ENCODE measurements at places on chromosomes 11 and 22.

- peak; percentile 82 for DNase-seq
Measured at GRCh38 chr11:69076129-69076791, 27.5 kb downstream of the TPCN2 start.

GRCh38 chr22:27264184-27264583 is 537.4 kb downstream of the MN1 start:
- no peak for DNase-seq

DNA sequence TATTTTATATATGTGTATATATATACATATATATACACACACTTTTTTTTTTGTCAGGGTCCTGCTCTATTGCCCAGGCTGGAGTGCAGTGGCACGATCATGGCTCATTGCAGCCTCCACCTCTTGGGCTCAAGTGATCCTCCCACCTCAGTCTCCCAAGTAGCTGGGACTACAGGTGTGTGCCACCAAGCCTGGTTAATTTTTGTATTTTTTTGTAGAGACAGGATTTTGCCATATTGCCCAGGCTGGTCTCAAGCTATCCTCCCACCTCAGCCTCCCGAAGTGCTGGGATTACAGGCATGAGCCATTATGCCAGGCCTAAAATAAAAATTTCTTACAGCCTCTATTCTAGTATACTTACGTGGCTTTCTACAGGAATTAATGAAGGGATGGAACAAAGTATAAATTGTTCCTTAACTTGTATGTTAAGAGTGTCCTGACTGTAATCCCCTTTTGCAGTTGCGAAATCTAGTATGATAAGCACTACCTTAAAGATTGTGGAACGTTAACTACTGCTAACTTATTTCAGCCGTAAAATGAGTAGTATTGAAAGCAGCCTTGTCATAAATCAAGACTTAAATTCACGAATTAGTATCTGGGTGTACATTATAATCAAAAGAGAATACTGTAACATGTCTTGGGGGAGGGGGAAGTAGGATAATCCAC is 2.1 kb downstream of the TRAF6 start:
- no peak for DNase-seq

DNA sequence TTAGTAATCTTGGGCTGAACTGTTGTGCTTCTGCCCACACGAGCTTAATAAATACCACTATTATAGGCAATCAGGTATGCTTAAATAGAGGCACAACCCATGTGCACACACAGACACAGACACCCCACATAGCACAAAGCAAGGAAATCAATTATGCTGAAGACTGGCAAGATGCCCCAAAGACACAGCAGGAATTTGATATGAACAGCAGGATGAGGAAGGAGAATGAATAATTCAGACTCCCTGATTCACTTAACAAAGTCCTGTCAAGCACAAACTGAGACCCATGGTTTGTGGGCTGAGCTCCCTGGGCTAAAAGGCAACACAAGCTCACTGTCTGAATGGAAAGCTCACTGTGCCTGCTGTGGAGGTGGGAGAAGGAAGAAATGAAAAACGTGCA is 42.5 kb downstream of the RBFOX2 start:
- DNase-seq: no peak

DNA sequence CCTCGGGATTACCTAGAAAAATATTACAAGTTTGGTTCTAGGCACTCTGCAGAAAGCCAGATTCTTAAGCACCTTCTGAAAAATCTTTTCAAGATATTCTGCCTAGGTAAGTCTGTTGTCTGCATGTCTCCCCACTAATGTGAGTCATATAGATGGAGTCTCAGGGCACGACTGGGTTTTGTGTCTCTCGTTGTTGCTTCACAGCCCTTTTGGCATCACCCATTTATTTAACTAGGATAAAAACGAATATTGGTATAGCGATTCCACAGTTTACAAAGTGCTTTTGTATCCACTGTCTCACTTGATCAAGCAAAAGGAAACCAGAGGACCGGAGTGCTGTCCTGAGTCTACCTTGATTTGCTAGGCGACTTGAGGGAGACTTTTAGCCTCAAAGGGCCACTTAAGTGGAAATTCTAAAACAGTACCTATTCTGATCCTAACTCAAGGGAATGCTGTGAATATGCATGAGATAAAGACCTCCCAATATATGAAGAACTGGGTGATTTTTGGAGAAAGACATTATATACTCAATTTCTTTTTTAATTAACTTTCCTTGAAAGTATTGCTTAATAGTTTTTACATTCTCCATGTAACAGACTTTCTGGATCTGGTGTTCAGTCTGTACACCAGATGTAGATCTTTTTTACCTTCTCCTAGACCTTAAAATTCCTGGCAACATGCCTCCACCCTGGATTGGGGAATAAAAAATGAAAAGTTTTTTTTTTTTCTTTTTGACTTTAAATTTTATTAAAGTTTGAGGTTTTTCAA is 590 bp downstream of the NNMT start:
- DNase-seq: peak; percentile 29

DNA sequence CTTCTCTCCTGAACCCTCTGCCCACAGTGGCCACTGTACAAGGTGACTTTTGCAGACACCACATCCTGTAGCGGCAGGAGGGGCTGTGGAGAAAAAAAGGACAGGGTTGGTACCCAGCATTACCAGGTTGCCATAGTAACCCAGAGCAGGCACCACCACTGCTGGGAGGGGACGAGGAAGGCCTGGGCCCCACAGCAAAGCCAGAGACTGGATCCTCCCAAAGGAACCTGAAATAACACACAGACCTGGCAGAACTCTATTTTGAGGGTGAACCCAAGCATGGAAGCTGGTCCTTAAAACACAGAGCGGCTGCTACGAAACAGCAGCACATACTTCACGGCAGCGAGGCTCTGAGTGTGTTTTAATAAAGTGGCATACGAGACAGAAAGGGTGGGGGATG is 380.6 kb downstream of the CTTN start:
- no peak for DNase-seq

GRCh38 chr11:115409691-115410220 is 94.5 kb downstream of the CADM1 start:
- no peak for DNase-seq

DNA sequence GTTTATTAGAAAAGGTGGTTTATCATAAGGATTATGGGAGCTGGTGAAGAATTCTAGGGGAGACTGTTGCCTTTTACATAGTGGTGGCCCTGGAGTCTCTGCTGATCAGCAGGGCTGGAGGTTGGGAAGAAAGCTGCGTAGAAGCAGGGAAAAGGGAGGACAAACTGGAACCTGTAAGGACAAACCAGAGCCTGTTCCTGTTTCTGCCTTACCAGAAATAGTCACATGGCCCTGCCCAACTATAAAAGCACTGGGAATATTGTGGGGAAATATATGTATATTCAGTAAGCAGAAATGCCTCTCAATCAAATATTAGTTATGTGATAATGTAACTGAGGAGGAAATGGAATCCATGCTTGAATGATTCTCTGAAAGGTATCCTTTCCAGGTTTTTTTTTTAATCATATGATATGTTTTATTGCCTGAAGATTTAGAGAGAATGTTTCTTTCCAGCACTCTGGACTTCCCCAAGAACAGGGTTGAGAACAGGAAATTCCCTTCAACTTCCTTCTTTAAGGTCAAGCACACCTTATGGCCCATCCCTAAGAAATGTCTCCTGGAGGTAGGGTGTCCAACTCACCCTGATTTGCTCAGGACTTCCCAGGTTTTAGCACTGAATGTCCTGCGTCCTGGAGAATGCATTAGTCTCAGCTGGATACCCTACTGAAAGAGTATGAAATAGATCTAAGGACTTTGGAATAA is 33.9 kb upstream of the SCUBE2 start:
- no peak for DNase-seq

- DNase-seq: no peak
Measured at GRCh38 chr22:42960531-42961399, 54.2 kb downstream of the PACSIN2 start.

DNA sequence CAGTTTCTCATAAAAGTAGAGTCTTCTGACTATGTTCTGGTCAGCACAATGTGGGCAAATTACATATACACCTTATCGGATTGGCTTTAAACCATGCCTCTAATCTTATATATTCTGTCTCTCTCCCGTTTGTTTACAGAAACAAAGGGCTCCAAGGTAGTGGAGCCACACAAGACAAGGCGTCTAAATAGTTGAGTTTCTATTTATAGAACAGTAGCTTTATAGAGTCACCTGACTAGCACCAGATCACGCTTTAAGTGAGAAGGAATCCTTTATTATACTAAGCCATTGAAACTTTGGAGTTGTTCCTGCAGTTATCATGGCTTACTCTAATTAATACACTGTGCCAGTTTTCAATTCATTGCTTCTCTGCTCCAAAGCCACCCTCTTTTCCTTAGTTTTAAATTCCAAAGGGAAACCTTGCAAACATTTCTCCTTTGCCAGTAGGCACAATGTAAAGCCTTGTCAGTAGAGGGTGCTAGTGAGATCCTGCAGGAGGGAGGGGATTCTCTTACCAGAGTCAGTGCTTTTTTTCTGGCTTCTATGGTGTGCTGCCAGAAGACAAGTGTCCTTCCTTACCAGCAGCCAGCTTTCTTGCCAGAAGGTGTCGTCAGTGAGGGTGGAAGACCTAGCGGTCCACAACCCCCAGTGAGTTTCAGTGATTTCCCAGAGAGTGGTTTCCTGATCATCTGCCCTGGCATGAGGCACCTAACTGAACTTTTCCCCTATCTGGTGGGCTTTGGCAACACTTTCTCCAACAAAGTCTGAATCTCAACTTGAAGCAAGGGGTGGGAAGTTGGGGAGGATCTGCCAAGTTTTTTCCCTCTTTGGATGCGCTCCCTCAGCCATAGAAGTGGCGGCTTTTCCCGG is 71.7 kb downstream of the RAB38 start:
- DNase-seq: peak; percentile 77

DNA sequence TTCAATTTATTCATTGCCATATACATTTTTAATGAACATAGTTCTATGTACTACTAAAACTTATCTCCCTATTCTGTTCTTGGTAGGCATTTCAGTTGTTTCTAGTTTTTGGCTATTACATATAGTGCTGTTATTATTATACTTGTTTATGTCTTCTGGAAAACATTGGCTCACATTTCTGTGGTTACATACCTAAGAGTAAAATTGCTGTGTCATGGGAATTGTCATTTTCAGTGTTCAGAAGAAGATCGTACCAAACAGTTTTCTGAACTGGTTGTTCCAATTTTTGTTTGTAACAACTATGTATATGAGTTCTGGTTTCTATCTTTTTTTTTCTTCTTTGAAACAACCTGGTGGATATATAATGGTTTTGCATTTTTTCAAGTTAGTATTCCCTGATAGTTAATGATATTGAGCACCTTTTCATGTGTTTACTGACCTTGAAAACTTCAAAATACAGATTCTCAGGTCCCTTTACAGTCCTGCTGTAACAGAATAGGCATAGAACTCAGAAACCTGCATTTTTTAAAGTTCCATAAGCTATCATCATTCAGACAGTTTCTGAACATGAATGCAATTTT is 230.7 kb downstream of the JRKL start:
- no peak for DNase-seq

- no peak for DNase-seq
Measured at GRCh38 chr11:122440811-122441665, 214.5 kb upstream of the UBASH3B start.

DNA sequence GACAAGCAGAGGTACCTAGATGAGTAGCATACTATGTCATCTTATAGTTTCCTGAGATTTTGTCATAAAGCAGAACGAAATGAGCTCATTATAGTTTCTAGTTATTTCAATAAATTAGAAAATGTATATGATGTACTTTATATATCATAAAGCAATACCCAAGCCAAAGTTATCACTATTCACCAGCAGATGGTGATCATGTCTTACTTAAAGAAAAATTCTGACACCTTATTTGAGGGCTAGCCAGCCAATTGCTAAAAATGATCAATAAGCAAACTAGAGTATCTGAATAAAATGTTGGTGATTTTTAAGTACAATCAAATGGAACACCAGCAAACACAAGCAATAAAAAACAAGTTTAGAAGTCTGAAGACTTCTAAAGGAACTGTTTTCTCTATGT is 44.1 kb downstream of the RSF1 start:
- no peak for DNase-seq

- DNase-seq: no peak
Measured at GRCh38 chr22:41833369-41834004, 582 bp downstream of the SREBF2 start.

- no peak for DNase-seq
Measured at GRCh38 chr11:64157631-64158394, 8.1 kb downstream of the MACROD1 start.

DNA sequence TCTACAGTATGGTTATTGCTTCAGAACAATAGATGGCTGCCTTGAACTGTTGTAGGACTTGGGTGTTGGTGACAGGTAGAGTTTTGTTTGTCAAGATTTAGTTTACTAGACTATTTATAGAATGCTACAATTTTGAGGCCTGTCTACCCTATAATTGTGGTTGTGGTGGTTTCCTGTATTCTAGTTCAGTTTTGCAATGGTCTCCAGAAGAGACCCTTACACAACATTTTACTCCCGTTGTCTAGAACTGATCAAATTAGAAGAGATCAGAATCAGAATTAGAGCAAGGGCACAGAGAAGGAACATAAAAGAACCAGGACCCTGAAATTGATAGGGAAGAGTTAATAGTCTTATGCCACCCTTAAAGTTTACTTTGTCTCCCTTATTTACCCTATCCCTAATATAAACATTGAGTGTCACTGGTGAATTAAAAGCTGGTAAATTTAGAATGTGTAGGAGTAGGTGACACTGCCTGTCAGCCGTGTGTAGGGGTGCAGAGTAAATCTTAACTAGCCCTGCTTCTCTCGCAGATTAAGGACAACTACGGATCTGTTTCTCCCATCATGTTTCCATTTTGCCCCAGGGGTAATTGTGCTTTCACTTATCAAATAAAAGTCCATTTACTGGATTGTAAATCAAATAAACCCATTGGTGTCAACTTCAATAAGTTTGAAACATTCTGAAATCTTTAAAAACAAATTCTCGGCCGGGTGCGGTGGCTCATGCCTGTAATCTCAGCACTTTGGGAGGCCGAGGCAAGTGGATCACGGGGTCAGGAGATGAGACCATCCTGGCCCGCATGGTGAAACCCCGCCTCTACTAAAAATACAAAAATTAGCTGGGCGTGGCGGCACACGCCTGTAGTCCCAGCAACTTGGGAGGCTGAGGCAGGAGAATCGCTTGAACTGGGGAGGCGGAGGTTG is 10.9 kb upstream of the PHLDB1 start:
- no peak for DNase-seq

- peak; percentile 51 for DNase-seq
Measured at GRCh38 chr11:86818462-86819192, 18.3 kb downstream of the PRSS23 start.

DNA sequence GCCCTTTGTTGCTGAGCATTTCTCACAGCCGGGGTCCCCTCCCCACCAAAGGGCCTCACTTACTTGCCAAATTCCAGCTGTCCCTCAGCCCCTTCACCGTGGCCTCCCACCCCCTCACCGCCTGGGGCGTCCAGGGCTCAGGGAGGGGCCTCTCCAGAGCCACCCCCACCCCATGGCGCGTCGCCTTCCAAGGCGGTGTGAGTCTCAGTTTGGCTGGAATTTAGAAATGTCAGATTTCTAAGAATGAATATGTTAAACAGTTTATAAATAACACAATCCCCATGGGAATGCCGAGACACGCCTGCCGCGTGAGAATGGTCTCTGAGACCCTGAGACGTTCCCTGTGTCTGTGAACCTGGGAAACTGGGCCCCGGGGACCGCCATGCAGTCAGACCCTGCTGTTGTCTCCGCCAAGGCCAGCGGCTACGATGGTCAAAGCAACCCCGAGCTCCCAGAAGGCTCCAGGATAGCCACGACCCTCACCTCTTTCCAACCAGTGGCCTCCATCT is 28.9 kb downstream of the CELSR1 start:
- DNase-seq: no peak

- no peak for DNase-seq
Measured at GRCh38 chr11:20248121-20248772, 88.0 kb upstream of the DBX1 start.

GRCh38 chr11:46161201-46161600 is 39.9 kb upstream of the PHF21A start:
- no peak for DNase-seq

Measured in A172 (cell line).